ENCODE measurements at places on chromosomes 2 and 18.

DNA sequence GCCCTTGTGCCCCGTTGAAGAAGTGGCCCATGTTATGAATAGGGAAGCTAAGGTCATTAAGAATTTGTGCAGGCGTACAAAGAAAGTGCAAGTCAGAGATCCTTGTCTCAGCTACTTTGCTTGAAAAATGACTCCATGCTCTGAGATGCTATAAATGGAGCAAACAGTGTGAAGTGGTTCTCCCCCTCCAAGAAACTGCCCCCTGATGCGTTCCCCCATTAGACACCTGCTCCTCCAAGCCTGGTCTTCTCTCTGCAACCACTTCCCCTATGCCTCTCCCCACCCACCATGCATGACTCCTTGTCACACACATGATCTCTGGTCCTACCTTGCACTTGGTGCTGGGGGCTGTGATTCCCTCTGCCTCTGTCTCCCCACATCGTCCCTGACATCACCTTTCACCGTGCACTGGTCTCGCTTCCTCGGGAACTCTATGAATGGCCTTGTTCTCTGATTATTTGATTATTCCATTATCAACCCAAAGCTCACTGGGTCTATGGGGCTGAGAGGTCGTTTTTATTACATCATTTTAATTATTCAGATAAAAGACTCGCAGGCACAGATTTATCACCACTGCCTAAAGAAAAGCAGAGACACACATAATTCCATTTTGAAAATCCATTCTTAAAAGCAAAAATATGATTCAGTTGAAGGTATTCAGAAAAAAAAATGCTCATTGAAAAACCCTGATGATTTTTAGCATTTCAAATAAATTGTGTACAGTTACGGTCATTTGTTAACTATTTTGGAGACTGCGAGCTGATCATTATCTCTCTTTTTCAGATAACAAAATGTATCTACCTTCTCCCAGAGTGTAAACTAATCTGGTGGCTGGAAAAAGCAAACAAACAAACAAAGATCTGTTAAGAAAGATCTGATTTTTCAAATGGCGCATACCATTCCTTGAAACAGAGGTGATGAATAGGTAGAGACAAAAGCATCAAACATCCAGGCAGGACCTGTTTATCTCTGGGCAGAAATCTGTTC lies 294.9 kb downstream of the SOX11 start:
- no peak for DNase-seq

GRCh38 chr2:85152895-85153294 lies 19.7 kb downstream of the TCF7L1 start:
- DNase-seq, result no peak

- no peak for DNase-seq
Observed at GRCh38 chr2:70124983-70125480, 37.8 kb downstream of the PCBP1 start.

- no peak for DNase-seq
Observed at GRCh38 chr2:137345994-137346393, 580.6 kb downstream of the THSD7B start.

DNA sequence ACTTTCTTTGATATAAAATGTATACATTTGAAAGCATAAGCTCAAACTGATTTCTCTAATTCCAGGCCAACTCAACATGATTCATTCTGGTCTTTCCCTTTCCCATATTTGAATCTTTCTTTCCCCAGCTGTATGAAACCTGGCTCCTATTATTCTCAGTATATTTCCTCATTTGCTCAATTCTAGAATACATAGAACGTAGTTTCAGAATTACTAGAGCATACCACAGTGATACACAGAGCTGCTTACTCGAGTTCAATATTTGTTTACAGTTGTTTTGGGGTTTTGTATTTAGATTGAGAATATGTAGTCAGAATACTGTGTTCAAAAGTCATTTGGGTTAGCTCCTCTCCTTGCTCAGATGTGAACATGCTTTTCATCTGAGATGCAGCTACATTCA lies 43.0 kb downstream of the TNFRSF11A start:
- no peak for DNase-seq

DNA sequence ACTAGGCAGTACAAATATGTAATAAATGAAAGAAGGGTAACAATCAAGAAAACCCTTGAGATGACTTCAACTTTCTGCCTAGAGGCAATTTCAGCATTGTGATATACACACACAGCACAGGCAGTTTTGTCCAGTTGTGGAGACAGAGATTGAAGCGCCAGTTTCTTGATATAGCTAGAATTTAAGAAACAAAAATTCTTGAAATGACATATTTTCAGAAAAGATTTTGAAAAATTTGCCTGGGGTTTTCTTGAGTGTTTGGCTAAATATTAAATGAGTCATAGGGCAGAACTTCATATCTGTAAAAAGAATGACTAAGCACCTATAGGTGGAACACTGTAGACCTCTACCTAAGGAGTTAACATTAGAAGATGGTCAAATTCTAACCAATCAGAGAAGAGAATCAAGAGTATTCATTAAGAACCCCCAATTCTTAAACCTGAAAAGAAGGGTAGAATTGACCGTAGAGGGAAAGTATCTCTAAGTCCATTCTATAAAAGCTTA lies 1266.8 kb upstream of the TMEFF2 start:
- no peak for DNase-seq

- no peak for DNase-seq
Observed at GRCh38 chr2:150292807-150293206, 194.7 kb downstream of the RND3 start.

GRCh38 chr2:234453216-234453615 lies 43.7 kb downstream of the ARL4C start:
- DNase-seq, result no peak

DNA sequence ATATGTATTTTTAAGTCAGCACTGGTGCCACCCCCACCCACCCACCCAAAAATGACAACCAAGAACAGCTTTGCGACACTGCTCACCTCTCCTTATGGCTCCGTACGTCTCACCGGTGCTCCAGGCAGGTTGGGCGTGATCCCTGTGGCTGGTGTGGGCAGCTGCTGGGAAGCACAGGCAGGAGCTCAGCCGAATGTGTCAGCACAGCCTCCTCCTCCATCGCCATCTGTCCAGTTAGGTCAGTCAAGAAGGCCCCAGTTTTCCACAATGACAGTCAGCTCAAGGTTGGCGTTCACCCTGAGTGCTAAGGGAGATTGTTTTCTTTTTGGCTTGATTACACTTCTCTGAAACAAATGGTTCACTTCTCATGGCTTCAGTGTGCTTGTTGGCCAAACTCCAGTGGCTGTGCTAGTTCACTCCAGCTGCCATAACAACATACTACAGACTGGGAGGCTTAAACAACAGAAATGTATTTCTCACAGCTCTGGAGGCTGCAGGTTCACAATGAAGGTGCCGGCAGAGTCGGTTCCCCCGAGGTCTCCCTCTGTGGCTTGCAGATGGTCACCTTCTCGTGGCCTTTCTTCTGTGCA lies 30.2 kb downstream of the AMER3 start:
- no peak for DNase-seq

DNA sequence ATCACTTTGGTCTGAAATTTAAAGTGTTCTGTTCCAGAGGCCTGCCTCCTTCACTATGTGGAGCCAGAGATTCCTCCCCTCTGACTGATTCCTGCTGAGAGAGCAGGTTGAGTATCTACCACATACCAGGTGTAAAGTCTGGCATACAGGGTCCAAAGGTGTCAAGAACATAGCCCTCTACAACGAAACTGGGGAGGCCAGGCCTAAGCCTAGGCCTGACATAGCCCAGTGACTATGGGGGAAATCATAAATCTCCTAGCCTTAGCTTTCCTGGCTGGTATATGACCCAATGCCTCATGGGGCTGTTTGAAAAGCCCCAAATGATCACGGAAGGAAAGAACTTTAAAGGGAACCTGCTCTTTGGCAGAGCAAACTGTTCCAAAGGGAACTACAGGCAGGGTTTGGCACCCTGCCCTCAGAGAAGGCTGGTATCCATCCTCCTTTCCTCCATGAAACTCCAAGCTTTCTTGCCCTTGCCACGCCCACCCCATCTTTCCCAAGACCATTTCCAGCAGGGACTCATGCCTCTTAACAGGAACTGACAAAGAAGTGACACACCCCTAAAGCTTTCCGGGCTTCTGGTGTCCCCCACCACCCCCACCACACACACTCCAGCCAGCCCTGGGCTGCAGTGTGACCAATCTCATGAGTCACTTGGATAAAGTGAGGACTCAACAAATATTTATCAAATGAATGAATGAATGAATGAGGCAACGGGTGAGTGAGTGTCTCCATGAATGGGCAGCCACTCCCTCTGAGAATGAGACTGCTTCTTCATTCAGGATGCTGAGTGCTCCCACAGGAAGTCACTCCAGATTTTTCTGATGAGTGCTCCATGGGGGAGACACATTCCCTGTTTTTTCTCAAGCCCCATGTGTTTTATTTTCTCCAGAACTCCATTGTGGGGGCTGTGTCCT lies 114.5 kb upstream of the STPG4 start:
- DNase-seq, result no peak

DNA sequence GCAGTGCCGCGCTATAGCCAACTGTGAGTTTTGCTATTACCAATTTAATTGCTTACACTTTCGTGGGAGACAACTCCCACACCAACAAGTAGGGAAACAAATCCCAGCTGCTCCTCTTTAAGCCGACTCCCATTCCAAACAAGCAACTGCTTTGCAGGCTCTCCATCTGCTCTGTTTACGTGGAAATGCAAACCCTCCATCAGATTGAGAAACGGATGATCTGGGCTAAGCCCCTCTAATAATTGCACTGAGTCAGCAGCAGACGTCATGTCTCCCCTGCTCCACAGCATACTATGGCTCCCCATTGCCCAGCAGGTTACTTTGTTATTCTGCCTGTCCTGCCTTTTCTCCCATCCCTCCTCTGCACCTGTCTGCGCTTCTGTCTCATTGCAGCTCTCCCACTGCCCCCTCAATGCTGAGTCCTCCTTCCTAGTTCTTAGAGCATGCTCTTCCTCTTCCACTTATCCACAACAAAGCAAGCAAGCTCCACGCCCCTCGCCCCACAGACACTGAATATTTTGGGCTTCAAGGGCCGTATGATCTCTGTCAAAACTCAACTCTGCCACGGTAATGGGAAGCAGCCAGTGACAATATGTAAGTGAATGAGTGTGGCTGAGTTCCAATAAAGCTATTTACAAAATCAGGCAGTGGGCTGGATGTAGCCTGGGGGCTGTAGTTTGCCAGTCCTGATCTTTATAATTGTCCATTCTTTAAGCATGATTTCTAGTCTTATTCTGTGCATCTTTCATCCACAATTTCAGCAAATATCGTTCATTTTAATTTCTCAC lies 39.5 kb upstream of the ARL4C start:
- DNase-seq, result no peak

- DNase-seq, result no peak
Observed at GRCh38 chr2:14907014-14907612, 274.6 kb downstream of the LRATD1 start.

GRCh38 chr2:3034396-3034795 lies 343.2 kb downstream of the EIPR1 start:
- no peak for DNase-seq

GRCh38 chr2:185279999-185280398 lies 458.6 kb upstream of the FSIP2 start:
- DNase-seq, result no peak

DNA sequence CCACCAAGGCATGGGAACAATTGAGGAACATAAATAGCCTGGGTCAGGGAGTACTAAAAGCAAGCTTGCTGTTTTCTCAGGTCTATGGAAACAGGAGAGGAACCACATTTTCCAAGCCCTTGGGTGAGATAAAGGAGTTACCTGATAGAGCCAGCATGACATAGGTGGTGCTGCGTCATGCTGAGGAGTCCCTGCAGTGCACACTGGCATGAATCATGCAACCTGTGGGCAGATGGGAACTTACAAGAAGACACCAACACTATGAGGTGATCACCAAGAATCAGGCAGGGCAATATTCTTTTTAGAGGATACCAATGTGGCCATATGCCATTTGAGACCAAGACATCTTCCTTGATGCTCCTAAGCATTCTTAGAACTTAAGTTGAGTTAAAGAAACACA lies 531.8 kb downstream of the ZEB2 start:
- DNase-seq, result no peak

DNA sequence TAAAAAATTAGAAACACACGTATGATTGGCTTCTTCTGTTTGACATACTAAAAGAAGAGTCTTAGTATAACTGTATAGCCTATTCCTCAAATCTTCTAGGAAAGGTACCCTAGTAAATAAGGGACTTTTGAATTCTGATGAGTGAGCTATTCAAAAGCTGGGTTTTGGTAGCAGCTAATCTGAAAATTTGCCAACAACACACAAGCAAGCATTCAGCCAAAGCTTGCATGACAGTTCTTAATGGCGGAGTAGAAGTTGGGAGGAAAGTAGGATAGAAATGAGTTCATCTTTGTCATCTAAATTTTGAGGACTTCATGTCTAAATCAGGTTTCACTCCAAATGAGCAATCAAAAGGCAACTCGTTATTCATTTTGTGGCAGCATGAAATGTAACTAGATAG lies 813.0 kb downstream of the MBD2 start:
- no peak for DNase-seq

GRCh38 chr2:240290432-240291336 lies 144.8 kb upstream of the GPC1 start:
- no peak for DNase-seq
